Activated CD8-positive, alpha-beta memory T cell treated with anti-CD3 and anti-CD28 coated beads, Interleukin-2, amount 10 ng/mL, durations not matched to agents 7 days and 5 days (primary cell): ENCODE measurements at places on chromosomes 12 and 14.

- H3K4me3 ChIP-seq: no peak overlapping the region
- no peaks in the 10 kb centered on the region for H3K36me3 ChIP-seq
- H3K27ac ChIP-seq: no peak overlapping the region
- H3K27me3 ChIP-seq: no peaks in the 10 kb centered on the region
- no peak for DNase-seq
Observed at GRCh38 chr12:25625146-25625545, 72.1 kb upstream of the LMNTD1 start.

DNA sequence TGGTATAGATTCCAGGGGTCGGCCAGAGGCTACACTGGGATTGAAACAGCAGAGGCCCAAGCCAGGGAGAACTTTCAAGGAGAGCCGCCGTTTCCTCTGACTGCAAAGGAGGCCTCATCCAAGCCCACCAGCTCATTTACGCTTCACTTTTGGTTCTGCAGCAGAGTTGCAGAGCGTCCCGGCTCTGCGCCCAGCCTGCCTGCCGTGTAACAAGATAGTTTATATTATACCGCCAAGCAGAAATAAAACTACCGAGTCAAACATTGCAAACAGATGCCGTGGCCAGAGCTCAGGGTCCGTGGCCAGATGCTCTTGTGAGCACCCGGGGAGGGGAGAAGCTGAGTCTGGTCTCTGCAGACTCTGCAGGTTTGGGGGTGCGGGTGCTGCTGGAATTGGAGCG, 60.7 kb upstream of the TBX3 start:
- H3K4me1 ChIP-seq: no peaks in the 10 kb centered on the region
- no peaks in the 10 kb centered on the region for H3K27me3 ChIP-seq
- H3K4me3 ChIP-seq: no peak overlapping the region
- H3K36me3 ChIP-seq: no peaks in the 10 kb centered on the region
- H3K27ac ChIP-seq: no peak overlapping the region

- H3K27me3 ChIP-seq: no peaks in the 10 kb centered on the region
- H3K36me3 ChIP-seq: peaks cover 19% of the 10 kb centered on the region
- H3K4me3 ChIP-seq: no peak overlapping the region
Observed at GRCh38 chr12:7154901-7155470, 24.8 kb downstream of the CLSTN3 start.

DNA sequence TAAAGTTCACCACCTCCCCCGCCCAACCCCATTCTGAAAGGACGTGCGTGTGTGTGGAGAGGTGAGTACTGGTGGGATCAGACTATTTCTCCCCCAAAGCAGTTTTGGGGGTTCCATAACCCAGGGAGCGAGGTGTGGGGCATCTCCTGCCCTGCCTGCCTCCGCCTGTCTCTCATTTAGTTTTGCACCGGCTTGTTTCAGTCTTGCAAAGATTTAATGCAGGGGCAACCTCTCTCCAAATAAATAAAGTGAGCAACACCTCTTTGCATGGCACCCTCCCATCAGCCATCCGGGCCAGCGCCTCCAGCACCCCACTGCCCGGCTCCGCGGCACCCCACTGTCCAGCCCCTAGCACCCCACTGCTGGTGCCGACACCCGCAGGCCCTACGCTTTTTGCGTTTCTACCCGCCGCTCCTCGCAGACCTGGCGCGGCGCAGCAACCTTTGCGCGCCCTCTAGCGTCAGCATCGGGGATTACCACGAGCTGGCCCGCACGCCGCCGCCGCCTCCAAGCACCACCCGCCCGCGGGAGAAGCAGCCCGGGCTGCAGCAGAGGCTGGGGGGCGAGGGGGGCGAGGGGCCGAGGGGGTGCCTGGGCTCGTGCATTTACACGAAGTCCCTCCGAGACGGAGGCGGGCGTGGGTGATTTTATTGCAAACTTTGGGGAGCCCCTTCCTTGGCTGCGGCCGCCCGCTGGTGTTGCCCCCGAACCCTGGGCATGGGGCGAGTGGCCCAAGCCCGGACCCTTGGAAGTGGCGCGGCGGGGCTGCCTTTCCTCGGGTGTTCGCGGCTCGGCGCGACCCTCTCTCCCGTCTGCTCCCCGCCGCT, 55.8 kb upstream of the VRK1 start:
- H3K4me3 ChIP-seq: peak overlapping the region; percentile 41
- H3K27ac ChIP-seq: no peak overlapping the region
- peaks cover 69% of the 10 kb centered on the region for H3K27me3 ChIP-seq
- peak; percentile 76 for DNase-seq
- H3K4me1 ChIP-seq: peaks cover 8% of the 10 kb centered on the region
- H3K36me3 ChIP-seq: no peaks in the 10 kb centered on the region
